ENCODE measurements at places on chromosomes 3 and 15.

- DNase-seq = no peak
These were observed 23.8 kb downstream of the SPTBN5 start for GRCh38 chr15:41869770-41870688.

DNA sequence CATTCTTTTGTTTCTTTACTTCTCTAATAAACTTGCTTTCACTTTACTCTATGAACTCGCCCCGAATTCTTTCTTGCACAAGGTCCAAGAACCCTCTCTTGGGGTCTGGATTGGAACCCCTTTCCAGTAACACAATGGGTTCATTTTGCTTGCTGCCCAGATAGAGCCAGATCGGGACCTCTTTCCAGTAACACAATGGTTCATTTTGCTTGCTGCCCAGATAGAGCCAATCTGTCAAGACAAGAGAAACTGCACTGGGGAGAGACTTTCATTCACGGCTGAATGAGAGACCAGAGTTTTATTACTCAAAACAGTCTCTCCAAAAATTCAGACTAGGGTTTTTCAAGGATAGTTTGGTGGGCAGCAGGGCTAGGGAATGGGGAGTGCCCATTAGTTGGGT is 25.4 kb downstream of the METTL6 start:
- no peak for DNase-seq

DNA sequence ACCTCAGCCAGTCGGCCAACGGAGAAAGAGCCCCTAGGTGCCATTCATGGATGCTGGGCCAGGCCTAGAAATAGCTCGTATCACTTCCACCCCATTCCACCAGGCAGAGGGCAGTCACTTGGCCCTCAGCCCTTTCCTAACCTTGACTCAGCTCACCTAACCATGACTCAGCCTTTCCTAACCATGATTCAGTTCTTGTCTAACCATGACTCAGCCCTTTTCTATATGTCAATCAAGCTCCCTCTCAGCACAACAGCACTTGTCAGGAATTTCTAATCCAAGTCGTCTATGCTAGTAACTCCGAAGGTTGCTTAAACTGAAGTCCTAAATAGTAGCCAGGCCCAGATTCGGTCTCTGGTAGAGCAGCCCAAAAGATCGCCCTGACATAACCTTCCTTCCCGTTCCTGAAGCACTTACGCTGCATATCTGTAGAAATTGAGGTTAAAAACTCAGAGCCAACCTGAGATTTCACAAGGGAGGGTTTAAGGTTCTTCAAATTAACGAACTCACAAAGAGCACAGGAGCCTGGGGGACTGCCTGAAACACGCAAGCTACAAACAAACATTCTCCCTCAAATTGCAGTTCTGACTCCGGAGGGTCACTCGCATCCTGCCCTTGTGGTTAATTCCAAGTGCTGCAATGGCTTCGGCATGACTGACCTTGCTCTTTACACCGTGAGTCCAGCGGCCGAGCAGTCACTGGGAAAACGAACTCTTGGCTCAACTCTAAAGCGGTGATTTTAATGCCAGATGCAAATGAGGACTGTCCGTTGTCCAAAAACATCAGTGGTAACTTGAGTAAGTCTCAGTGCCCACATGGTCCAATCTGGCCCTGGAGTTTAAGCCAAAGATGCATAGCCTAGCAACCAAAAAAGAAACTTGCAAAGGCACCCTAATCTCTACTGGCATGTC is 99.9 kb downstream of the ADAMTS17 start:
- no peak for DNase-seq

DNA sequence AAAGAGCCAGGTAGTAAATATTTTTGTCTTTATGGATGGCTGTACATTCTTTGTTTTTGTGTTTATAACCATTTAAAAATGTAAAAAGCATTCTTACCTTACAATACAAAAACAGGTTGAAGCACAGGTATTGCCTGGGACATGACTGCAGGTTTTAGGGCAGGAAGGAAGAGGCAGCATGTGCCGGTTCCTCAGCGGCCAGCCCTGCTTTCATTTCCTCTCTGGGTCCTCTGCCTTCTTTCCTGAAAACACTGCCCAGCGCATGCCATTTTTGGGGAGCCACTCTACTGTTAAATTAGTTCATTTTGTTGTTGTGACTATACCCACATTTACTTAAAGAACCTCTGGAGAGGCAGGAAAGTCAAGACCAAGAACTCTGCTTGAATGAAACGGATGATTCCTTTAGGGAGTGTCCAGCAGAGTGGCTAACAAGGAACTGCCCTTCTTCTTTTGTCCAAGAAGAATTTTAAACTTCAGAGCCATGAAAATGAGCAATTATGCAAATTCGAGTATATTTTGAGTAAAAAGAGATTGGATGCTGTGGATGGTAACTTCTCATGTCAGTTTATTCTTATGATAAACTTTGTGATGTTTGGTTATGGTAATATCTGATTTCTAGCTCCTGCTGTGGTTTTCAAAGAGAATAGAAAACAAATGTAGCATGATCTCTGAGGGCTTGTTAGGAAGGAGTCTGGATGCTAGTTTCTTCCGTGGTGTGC is 52.7 kb downstream of the SACM1L start:
- no peak for DNase-seq

- DNase-seq = no peak
These were observed 76.2 kb upstream of the OXTR start for GRCh38 chr3:8845641-8846040.

Data from transverse colon (tissue), 4 donors.